Activated T-helper 2 cell treated with anti-CD3 and anti-CD28 coated beads, Interferon-gamma antibody, Interleukin-2, Interleukin-4, amounts not matched to agents 10 μg/mL and 5 μg/mL and 100 μg/mL, durations not matched to agents 14 hours and 24 hours and 36 hours (primary cell): ENCODE measurements at places on chromosomes 1 and 21.

DNA sequence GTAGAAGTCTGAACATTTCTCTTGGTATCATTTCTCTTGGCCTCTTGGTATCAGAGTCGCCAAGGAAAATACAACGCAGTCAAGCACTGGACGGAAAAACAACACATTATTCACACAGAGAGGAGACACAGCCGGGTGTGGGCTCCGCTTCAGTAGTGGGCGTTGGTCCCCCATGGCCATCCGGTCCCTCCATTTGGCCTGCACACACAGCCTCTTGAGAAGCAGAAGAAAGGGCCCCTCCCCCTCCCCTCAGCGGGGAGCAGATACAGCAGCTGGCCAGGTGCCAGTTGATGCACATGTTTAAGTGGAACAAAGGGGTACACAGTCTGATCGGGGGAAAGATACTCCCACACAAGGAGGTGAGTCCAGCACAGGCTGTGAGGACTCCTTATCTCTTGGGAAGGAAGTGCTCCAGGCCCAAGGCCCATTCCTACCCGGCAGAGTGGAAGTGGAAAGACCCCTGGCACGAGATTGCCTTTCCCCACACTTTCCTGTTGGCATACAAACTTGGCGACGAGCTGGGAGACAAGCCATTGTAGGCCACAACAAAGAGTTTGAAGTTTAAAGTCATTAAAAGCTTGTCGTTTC is 311.3 kb downstream of the FAM72C start:
- DNase-seq, result no peak

- DNase-seq, result no peak
Measured at GRCh38 chr21:38289705-38290485, 33.1 kb downstream of the KCNJ15 start.

- no peak for DNase-seq
Measured at GRCh38 chr1:1400576-1401456, 1.7 kb upstream of the CCNL2 start.

- DNase-seq, result no peak
Measured at GRCh38 chr21:42741066-42741465, 87.6 kb downstream of the PDE9A start.

DNA sequence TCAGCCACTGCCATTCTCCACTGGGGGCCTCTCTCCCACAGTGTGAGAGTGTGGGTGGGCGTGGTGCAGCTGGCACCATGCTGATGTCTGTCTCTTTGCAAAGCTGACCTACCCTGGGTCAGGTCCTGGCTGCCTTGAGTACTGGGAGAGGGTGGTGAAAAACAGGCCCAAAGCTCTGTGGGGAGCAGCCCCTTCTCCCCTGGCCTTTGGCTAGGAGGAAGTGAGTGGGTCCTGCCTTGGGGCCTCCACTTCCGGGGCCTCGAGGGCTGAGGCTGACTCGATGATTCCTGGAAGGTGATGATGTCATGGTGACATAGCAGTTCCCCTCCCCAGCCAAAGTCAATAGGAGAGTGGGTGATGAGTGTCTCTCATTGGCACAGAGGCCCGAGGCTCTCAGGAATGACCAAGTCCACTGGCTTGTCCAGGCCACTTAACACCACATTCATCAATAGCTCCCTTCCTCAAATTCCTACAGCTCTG is 53.0 kb downstream of the IER5 start:
- peak; percentile 45 for DNase-seq

GRCh38 chr1:91550961-91551360 is 50.3 kb downstream of the CDC7 start:
- no peak for DNase-seq

DNA sequence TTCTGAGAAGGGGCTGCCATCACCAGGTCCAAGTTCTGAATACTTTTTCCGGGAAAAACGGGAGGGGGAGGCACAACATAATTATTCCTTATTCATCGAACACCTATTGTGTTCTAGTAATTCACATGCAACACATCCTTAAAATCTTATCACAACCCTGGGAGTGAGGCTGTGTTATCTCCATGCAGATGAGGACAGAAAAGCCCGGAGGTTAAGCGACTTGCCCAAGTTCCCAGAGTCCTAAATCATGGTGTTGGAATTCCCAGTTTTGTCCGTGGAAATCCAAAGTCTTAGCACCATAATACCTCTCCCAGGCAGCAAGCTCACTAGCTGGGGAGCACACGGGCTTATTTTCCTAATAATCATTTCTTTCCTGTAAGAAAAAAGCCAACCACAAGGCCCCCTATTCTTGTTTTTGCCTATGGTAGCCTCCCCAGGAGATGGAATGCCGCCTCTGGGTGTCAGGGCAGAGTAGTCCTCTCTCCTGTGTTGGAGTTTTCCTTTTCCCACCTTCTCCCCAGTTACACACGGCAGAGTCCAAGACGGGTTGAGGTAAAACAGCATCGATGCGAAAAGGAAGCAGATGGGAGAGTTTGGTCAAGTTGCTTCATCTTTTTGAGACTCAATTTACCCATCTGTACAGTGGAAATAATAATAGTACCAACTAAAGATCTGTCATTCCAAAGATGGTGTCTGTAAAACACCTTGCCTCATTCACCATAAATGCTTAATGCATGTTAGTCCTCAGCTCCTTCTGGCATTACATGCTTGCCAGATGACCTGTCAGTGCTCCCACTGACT is 228.0 kb upstream of the TMEM51 start:
- no peak for DNase-seq

DNA sequence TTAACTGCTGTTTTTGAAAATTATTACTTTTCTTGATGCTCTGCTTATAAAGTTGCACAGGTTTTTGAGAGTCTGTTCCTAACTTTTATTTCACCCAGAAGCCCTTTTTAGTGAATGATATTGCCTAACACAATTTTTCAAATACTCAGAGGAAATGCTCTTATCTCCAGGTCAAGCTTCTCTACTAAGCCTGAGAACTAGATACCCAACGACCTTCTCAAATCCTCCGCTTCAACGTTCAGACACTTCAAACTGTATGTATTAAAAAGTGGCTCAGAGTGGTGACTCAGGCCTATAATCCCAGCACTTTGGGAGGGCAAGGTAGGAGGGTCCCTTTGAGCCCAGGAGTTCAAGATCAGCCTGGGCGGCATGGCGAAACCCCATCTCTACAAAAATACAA is 88.5 kb downstream of the ASH1L start:
- DNase-seq, result no peak

- DNase-seq, result no peak
Measured at GRCh38 chr1:90550626-90551406, 166.3 kb downstream of the BARHL2 start.

- DNase-seq, result no peak
Measured at GRCh38 chr1:10504249-10504648, 29.5 kb downstream of the PEX14 start.

DNA sequence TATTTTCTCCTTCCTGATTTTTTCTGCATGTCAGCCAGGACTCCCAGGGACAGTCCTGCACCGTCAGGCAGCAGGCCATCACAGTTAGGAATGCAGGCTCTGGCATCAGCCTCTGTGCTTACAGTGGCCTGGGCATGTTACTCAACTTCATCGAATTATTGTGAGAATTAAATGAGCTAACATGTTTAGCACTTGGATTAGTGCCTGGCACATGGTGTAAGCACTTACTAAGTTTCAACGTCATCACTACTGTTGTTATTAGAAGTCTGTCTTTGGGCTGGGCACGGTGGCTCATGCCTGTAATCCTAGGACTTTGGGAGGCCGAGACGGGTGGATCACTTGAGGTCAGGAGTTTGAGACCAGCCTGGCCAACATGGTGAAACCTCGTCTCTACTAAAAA is 45.1 kb downstream of the SCCPDH start:
- no peak for DNase-seq

- DNase-seq, result no peak
Measured at GRCh38 chr1:201013991-201014815, 9.3 kb downstream of the KIF21B start.

DNA sequence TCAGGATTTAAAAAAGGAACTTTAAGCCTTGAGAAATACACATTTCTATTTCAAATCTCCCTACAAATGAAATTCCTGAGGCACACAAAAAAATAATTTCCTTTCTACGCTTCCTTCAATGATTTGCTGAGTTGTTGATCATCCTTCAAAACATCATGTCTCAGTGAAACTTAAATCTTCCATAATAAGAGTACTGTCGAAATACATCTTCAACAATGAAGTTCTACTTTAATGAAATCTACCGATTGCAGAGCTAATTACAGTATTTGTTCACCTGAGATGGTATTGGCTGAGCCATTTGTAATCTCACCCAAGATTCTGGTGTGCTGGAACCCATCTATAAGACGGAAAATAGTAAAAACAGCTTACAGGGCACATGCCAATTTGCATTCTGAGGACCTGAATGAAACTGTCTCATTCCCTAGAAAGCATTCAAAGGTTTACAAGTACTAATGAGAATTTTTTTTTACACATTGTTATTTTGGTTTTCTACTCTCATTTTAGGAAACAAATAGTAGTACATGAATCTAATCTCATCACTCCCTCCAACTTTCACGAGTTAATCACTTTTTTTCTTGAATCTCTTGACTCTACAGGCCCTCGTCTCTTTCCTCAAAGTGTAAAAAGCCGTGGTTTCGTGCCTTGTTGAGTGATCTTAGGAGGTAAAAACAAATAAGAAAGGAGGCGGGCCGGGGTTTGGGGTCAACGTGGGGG is 1.1 kb downstream of the CHML start:
- DNase-seq, result no peak

DNA sequence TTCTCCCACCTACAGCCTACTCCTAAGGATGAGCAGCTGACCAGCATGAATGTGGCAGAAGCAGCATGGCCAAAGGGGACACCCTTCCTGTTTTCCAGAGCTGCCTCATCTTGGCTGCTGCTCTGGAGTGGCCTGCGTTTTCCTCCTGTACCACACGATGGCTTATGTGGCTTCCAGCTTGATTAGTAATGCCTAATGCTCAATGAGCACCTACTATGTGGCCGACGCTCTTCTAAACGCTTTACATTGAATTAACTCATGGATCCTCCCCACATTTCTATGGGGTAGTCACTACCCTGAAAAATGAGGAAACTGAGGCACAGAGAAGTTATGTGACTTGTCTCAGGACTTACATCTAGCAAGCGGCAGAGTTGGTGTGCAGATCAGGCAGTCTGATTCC is 18.0 kb upstream of the SDHB start:
- DNase-seq, result no peak
